ENCODE measurements at places on chromosomes 3 and 15.

DNA sequence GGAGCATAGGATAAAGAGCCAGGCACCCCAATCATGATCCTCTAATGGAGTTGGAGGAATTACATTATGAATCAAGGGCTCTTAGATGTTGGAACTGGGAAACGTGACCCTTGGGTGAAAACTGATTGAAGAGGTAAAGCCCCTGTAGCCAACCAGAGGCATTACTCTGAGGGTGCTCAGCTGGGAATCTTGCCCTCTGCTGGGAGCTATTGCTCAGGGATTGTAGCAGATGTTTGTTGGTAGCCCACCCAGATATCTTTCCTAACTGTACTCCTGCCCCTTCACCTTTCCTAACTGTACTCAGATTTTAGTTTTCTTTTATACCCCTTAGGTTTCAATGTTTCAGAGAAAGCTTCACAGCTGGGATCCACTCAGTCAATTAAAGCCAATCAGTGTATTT lies 74.2 kb downstream of the RARB start:
- DNase-seq: no peak

- DNase-seq: no peak
These were observed 443.4 kb upstream of the SEMA6D start for GRCh38 chr15:47273864-47274263.

DNA sequence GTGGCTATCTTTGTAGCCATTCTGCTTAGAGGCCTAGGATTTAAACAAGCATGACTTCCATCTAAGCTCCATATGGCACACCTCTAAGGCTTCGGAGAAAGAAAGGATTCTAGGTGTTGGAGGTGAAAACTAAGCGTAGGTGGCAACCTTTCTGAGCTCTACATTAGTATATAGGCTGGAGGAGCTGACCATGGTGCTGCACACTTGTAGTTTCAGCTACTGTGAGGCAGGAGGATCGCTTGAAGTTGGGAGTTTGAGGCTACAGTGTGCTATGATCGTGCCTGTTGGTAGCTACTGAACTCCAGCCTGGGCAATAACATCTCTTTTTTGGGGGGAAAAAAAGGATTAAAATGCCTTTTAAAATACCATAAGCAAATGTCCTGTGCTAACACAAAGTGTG lies 7.4 kb downstream of the EAF1 start:
- DNase-seq: no peak

GRCh38 chr3:29397406-29397805 lies 116.5 kb downstream of the RBMS3 start:
- DNase-seq: no peak

DNA sequence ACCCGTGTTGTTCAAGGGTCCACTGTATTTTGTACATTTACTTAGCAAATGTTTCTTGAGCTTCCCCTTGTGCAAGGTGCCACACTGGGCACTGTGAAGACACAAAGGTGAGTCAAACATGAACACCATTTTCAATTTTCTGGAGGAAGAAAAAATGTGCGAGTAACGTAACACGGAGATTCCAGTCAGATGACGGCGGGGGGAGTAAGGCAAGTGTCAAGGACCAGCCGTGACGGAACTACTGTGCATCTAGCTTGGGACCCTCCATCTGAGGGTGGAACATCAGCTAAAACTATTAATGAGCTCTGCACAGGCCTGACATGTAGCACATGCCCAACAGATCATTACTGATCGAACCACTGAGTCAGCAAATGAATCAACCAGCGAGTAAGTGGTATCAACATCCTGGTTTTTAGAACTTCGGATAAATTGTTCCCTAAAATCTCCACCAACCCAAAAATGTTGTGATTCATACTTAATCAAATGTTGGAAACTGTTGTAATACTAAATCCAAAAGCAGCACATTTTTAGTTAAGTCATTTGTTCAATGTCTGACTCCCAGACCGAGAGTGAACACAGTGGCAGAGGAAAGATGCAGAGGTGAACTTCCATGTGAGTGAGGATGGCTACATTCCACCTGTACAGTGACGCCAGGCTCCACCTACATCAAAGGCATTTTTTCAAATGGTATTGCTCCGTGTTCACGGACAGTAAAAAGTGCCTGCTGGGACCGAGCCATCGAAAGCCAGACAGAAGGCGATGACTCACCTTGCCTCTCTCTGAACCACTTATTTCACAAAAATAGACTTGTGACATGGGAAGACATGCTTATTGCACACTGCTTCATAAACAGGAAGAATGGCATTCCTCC lies 172.2 kb downstream of the ATP10A start:
- peak; percentile 53 for DNase-seq

GRCh38 chr3:121111914-121112612 lies 204.1 kb downstream of the STXBP5L start:
- DNase-seq: no peak

GRCh38 chr3:157170861-157171260 lies 10.9 kb upstream of the CCNL1 start:
- DNase-seq: no peak

GRCh38 chr15:76181705-76182107 lies 121.9 kb downstream of the TMEM266 start:
- DNase-seq: no peak
